ENCODE measurements at places on chromosomes 12 and 14. TPM values are rescaled to one million over a fixed set of nuclear protein-coding genes. Genes with fewer than 3 reads are reported as not detected.

GRCh38 chr14:64998455-64998931 lies 11.8 kb downstream of the FNTB start:
- peaks cover 42% of the 10 kb centered on the region for H3K4me1 ChIP-seq
- H3K27ac ChIP-seq: peak overlapping the region; percentile 76
- peaks cover 1% of the 10 kb centered on the region for H3K36me3 ChIP-seq
- H3K27me3 ChIP-seq: no peaks in the 10 kb centered on the region
- no peak for DNase-seq
- H3K4me3 ChIP-seq: no peak overlapping the region

DNA sequence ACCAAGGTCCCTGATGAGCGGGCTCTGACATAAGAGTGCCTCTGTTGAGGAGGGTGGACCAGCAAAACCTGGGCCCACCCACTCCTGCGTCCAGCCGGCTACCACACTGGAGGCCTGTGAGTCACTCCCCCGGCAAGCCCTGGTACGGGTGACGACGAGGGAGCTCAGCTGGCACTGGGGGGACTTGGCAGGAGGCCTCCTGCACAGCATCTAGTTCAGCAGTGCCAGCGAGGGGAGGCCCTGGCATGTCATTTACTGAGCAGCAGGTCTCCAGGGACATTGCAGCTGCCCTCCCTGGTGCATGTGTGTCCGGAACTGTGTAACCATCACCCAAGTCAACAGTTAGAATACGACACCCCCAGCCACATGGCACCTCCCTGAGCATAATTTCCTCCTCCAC lies 24.4 kb downstream of the CD9 start:
- H3K4me1 ChIP-seq: peaks cover 6% of the 10 kb centered on the region
- DNase-seq: no peak
- no peak overlapping the region for H3K4me3 ChIP-seq
- H3K27me3 ChIP-seq: no peaks in the 10 kb centered on the region

DNA sequence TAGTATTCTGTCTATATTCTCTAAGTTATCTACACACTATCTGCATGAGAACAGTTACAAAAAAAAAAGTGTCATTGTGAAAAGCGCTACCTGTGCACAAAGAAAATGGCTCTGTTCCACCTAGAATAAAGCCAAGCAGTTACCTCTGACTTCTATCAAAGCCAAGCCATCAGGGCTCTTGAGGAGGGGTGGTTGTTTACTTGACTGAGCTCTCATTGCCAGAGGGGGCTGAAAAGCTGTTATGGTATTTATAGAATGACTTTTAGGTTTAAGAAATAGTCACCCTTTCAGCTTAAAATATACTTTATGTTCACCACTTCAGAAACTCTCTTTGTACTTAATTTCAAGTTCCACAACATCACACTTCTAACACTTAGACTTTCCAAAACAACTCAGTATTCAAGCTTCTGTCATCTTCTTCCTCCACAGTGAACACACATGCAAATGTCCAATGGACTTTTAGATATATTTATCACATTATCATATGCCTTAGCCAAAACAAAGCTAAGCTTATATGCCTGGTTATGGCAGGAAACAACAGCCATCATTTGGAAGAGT lies 7.5 kb downstream of the ITPR2 start:
- H3K4me1 ChIP-seq: peaks cover 55% of the 10 kb centered on the region
- no peak overlapping the region for H3K4me3 ChIP-seq
- no peaks in the 10 kb centered on the region for H3K27me3 ChIP-seq
- H3K36me3 ChIP-seq: peaks cover 18% of the 10 kb centered on the region

- peak; percentile 22 for DNase-seq
- H3K36me3 ChIP-seq: no peaks in the 10 kb centered on the region
- no peak overlapping the region for H3K27ac ChIP-seq
- peaks cover 1% of the 10 kb centered on the region for H3K4me1 ChIP-seq
Observed at GRCh38 chr14:93173943-93174395, 10.7 kb downstream of the MOAP1 start.

DNA sequence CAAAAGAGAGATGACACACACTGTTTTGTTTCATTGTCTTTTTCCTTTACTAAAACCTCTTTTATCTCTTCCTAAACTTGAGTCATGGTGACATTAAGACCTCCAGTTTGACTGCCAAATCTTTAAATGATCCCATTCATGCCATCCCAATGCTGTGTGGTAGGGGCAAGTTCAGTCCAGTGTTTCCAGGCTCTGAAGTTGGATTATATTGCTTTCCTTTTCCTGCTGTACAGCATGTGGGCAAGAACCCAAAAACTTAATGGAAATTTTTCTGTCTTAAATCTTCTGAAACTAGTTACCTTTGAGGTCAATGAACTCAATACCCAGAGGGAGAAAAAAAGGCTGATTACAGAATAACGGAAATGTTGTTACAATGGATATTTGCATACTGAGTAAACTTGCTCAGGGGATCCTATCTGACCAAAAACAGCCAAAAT lies 187.1 kb upstream of the FAR2 start:
- no peak overlapping the region for H3K27ac ChIP-seq
- no peak overlapping the region for H3K4me3 ChIP-seq
- H3K4me1 ChIP-seq: no peaks in the 10 kb centered on the region
- no peaks in the 10 kb centered on the region for H3K36me3 ChIP-seq
- DNase-seq: no peak

- peaks cover 7% of the 10 kb centered on the region for H3K27me3 ChIP-seq
- no peaks in the 10 kb centered on the region for H3K36me3 ChIP-seq
- H3K4me3 ChIP-seq: no peak overlapping the region
- H3K4me1 ChIP-seq: no peaks in the 10 kb centered on the region
- no peak overlapping the region for H3K27ac ChIP-seq
Observed at GRCh38 chr14:59787045-59787674, 83.4 kb downstream of the RTN1 start.

DNA sequence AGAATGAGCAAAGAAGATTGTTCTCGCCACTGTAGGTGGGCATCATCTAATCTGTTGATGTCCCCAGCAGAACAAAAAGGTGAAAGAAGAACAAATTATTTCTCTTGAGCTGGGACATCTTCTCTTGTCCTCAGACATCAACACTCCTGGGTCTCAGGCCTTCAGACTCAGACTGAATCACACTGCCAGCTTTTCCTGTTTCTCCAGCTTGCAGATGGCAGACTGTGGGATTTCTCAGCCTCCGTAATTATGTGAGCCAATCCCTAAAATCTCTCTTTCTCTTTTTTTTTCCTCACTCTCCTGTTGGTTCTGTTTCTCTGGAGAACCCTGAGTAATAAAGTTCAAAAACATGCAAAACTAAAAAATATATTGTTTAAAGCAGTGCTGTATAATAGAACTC lies 3.7 kb upstream of the TMPRSS12 start:
- peaks cover 2% of the 10 kb centered on the region for H3K36me3 ChIP-seq
- peaks cover 13% of the 10 kb centered on the region for H3K27me3 ChIP-seq
- DNase-seq: no peak
- H3K4me1 ChIP-seq: no peaks in the 10 kb centered on the region
- H3K27ac ChIP-seq: no peak overlapping the region

DNA sequence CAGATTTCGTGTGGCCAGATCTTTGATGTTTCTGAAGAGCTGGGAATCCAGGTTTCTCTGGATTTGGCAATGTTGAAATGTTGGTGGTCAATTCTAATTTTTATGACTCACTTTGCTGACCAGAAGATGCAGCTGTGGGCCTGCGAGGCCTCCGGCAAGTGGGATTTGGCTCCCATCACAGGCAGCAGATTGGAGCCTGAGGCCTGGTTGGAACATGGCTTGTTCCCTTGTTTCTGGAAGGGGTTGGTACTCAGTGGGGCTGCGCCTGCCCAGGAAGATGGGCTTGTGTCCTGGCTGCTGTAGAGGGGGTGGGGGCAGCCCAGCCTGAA lies 23.1 kb downstream of the FBRSL1 start:
- no peak overlapping the region for H3K27ac ChIP-seq
- peaks cover 13% of the 10 kb centered on the region for H3K36me3 ChIP-seq
- no peaks in the 10 kb centered on the region for H3K27me3 ChIP-seq

GRCh38 chr14:106778986-106779385 lies 1252.6 kb downstream of the TMEM121 start:
- H3K27me3 ChIP-seq: no peaks in the 10 kb centered on the region
- DNase-seq: no peak
- peaks cover 17% of the 10 kb centered on the region for H3K4me1 ChIP-seq
- H3K36me3 ChIP-seq: no peaks in the 10 kb centered on the region
- no peak overlapping the region for H3K27ac ChIP-seq
- no peak overlapping the region for H3K4me3 ChIP-seq

ACOT6 gene
- not detected for total RNA-seq

NUP107 gene
- 142 TPM for total RNA-seq

BDKRB1 gene
- not detected for total RNA-seq

MIP gene
- not detected for total RNA-seq
